ENCODE measurements at places on chromosomes 13 and 19.

DNA sequence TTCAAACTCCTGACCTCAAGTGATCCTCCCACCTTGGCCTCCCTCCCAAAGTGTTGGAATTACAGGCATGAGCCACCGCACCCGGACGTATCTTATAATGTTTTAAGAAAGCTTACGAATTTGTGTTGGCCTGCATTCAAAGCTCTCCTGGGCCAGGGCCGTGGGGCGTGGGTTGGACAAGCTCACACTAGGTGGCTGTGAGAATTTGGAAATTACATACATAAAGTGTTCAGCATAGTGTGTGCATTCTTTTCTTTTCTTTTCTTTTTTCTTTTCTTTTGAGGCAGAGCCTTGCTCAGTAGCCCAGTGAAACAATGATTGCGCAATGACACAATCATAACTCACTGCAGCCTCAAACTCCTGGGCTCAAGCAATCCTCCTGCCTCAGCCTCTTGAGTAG lies 2.6 kb downstream of the ZSWIM4 start:
- DNase-seq, result no peak

DNA sequence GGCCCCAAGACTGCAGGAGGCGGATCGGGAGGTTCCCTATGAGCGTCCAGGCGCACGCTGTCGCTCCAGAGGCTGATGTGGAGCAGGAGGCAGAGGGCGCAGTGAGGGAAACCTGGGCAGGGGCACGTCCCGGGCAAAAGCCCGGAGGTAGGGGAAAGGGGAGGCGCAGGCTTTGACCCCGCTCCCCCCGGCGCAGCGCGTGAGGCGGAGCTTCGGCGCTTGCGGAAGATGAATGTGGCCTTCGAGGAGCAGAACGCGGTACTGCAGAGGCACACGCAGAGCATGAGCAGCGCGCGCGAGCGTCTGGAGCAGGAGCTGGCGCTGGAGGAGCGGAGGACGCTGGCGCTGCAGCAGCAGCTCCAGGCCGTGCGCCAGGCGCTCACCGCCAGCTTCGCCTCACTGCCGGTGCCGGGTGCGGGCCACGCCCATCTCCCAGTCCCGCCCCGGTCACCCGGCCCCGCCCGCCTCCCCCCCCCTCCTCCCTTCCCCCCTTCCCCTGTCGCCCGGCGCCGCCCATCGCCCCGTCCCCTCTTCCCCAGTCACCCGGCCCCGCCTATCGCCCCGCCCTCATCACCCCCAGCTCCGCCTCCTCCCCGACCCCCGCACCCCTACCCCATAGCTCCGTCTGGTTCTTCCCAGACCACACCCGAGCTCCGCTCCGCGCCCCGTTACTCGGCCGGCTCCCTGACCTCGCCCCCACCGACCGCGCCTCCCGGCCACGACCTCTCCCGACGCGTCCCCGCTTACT lies 4.1 kb downstream of the HMG20B start:
- no peak for DNase-seq

- no peak for DNase-seq
These were observed 73.2 kb upstream of the CACNA1A start for GRCh38 chr19:13579388-13580060.

DNA sequence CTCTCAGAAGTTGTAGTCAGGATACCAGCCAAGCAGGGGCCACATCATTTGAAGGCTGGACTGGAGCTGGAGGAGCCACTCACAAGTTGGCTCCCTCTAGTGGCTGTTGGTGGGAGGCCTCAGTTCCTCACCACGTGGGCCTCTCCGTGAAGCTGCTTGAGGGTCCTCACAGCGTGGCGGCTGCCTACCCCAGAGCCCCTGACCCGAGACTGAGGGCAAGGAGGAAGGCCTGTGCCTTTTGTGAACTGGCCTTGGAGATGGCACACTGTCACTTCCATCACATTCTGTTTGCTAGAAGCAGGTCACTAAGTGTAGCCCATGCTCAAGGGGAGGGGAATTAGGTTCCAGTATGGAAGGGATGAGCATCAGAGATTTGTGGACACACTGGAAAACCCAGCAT lies 14.6 kb downstream of the GNA11 start:
- DNase-seq, result peak; percentile 63

GRCh38 chr13:35157143-35157755 lies 215.2 kb downstream of the NBEA start:
- DNase-seq, result peak; percentile 59

DNA sequence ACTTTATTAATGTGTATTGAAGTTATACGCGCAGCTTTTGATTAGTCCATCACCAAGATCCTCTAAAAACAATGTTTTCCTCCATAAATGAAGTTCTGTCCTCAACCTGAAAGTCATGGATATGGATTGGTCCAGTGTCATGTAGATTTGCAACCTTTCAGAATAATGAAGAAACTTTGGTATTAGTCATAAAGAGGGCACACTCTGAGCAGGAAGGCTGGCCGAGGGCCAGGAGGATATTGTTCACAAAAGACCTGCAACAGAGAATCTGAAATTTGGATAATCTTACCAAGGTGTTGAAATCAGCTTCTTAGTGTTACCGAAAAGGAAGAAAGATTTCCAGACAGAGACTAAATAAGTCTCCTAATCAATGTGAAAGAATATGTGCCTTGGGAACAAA lies 20.7 kb downstream of the CLDN10 start:
- no peak for DNase-seq

DNA sequence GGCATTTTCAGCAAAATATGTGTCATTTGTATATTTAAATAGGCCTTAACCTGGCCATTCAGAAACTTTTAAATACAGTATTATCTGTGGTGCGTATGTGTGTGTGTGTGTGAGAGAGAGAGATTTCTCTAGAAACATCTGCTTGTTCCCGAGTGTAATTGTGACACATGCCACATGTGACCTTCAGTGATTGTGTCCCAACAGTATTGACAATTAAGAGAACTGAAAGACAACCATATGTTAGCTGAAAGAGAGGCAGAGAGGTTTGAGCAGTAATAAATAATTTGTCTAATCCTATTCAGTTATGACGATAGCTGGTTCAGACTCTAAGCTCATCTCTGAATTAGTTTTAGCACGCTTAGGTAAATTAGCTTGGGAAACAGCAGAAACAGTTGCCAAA lies 1503.1 kb downstream of the PCDH9 start:
- DNase-seq, result no peak

DNA sequence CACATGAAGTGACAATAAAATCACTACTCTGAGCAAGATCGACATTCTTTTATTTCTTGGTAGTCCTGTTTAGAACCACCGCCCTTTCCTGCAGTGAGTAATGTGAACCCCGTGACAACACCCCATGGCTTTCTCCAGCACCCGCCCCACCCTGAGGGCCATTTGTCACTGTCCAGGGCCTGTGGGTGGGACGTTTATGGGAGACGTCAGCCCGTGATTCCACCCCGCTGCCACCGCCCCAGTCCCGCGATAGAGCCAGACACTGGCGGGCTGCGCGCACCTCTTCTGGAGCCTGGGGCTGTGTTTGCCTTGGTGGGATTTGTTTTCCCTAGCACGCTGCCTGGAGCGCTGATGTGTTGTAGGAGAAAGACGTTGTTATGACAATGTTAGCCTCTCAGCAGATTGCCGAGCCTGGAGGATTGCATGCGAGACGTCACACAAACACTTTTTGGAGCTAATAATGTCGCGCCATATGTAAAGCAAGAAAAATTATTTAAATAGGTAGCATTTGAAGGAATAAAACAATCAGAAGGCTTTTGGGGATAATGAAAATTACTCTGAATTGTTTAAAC lies 263.7 kb downstream of the TEX29 start:
- no peak for DNase-seq
